GOT3 (cell line): ENCODE measurements at places on chromosomes 7 and 10.

- DNase-seq: no peak
Measured at GRCh38 chr7:41130086-41130485, 572.8 kb downstream of the INHBA start.

- DNase-seq: no peak
Measured at GRCh38 chr7:41297166-41297565, 405.7 kb downstream of the INHBA start.

DNA sequence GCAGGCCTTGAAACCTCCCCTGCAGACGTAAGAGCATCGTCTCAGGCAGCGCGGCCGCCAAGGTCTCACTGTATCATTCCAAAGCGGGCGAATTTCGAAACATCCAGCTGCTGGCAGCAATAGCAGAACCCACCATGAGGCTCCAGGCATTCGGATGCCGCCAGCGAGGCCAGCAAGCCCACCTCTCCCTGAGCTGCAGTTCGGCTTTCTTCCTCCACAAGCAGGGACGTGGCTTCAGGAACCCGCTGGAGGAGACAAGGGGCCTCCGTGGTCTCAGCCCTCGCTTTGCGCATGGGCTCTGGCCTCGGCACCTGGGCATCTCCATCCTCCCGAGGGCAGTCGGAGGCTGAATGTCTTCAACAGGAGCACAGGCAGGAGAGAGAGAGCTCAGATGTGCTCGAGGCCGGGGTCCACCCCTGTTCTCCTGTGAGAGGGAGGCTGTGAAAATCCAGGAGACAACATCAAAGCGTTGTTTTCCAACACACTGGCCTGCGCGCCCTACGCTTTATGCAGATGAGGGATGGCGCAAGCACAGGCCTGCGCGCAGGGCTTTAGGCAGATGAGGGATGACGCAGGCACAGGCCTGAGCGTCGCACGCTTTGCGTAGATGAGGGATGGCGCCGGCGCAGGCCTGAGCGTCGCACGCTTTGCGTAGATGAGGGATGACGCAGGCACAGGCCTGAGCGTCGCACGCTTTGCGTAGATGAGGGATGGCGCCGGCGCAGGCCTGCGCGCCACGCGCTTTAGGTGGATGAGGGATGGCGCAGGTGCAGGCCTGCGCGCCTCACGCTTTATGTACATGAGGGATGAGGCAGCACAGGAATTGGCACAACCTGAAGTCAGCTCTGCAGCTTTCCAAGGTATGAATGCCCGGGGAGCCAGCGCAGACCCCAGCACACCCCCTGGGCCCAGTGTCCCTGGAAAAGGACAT is 103.2 kb downstream of the WDR37 start:
- DNase-seq: no peak

- no peak for DNase-seq
Measured at GRCh38 chr7:92633211-92633906, 43.2 kb upstream of the FAM133B start.

DNA sequence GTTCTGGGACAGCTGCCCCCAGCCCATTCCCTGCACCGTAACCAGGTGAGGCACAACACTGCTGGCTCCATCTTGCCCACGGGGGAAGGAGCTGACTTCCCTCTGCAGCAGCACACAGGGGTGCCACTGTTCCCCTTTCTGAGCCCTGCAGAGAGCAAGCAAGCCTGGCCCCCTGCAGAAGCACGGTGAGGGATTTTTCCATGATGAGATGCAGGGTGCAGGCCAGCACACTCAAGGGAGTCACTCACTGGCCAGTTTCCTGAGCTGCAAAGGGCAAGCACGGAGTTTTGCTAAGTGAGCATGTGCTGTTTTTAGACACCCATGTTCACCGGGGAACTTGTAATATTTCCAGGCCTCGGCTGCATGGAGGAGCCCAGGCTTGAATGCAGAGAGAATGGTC is 176.6 kb downstream of the PIP4K2A start:
- no peak for DNase-seq

DNA sequence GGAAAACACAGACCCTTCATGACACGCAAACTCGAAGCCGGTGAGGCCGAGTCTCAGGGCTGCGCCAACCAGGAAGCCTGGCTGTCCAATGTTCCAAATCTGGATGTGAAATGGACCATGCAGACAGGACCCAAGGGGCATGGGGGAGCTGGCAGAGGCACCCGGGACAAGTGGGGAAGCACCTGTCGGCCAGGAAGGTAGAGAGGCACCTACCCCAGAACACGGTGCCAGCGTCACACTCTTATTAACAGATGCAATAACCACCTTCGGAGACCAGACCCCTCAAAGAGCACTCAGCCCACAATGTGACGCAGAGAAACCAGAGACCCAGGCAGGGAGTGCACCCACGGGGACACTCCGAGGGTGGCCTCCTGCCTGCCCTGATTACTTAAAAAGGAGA is 88.3 kb upstream of the PDGFA start:
- DNase-seq: no peak

- no peak for DNase-seq
Measured at GRCh38 chr10:20202337-20202736, 386.1 kb downstream of the PLXDC2 start.

- no peak for DNase-seq
Measured at GRCh38 chr10:121313119-121313875, 284.9 kb downstream of the FGFR2 start.

DNA sequence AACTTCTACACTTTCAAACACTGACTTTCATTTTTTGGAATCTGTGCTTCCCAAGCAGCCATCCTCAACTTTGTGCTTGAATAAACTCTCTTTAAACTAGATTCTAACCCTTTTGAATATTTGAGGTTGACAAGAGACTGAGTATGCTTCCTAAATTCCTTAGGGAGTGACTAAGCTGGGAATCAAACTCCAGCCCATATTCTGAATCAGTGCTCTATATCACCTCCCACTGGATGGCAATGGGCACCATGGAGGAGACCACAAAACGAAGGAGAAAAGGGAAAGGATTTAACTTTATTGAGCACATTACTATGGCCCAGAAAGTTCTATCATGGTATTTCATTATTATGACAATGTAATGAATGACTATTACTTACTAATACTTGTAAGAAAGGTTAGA is 17.2 kb upstream of the SLC26A4 start:
- DNase-seq: no peak

DNA sequence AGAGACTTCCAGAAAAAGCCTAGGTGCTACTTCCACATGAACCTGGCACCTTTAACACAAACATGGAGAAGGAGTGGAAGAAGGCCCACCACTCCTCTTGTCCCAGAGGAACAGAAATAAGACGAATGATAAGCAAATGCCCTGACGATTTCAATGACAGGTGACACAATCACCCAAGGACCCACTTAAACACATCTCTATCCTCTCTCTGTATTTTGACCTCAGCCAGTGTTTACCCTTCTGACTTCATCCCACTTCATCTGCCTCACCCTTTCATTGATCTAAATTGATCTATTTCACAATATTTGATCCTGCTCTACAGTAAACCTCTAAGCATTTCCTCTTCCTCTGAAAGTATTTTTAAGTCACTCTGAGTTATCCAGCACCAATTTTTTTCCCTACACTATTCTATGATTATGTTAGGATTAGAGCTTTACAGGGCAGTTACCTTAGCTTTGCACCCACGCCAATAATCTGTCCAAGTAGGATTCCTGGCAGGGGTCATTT is 9.1 kb downstream of the GOT1 start:
- no peak for DNase-seq

DNA sequence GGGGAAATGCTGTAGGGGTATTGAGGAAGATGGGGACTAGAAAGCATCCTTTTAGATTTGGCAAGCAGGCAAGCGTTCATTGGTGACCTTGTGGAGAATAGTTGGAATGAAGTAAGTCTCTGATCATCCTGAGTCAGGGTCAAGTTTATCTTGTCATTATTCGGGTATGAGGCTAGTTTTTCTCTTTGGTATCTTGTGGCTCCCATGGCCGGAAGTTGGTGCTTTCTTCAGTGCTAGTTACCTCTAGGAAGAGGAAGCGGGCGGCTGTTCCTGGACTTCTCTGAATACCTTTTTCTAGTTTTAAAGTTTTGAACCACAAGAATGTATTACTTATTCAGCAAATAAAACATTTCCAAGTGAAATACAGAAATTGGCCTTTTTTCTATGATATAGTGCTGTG is 9.2 kb downstream of the CREM start:
- no peak for DNase-seq

DNA sequence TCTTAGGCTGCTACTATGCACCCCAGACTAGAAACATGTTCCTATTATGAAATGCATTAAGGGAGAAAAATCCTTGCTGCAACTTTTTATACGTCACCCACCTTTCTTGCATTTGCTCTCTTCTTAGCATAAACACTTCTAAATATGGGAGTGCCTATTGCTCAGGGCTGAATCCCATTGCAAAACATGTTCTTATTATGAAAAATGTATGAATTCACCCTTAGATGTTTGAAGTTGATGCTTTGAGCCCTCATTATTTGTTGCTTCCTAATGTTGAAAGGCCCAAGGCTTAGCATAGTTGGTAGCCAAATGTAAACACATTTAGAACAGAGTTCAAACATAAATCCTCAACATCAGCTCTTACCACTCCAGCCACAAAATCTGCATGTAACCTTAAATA is 52.8 kb downstream of the BMPER start:
- no peak for DNase-seq

- no peak for DNase-seq
Measured at GRCh38 chr7:7548407-7548806, 12.7 kb upstream of the COL28A1 start.

DNA sequence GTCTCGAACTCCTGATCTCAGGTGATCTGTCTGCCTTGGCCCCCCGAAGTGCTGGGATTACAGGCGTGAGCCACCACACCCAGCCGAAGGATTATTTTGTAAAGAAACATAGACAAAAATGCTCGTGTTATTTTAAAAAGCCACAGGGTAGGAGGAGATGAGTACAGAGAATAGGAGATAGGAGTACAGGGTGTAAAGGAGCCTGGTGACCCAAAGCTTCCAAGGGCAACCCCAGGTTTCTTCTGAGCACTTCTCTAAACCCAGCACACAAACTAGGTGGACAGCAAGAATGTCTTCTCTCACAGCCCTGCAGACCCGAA is 54.7 kb downstream of the ZNF467 start:
- no peak for DNase-seq

GRCh38 chr7:78197447-78197846 is 398.9 kb downstream of the PHTF2 start:
- DNase-seq: no peak

DNA sequence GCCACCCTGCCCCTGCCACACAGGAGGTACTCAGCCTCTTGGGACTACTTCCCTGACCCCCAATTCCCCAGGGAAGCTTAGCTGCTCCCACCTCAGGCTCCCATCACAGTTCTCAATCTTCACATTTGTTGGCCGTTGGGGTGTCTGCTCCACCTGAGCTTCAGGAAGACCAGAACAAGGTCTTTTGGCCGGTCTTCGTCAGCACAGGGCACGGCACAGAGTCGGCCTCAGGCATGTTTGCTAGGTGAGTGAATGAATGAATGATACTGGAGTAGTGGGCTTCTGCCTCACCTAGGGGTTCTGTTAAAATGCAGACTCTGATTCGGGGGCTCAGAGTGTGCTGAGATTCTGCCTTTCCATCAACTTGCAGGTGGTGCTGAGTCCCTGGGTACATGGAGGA is 20.3 kb downstream of the GPRIN2 start:
- no peak for DNase-seq

DNA sequence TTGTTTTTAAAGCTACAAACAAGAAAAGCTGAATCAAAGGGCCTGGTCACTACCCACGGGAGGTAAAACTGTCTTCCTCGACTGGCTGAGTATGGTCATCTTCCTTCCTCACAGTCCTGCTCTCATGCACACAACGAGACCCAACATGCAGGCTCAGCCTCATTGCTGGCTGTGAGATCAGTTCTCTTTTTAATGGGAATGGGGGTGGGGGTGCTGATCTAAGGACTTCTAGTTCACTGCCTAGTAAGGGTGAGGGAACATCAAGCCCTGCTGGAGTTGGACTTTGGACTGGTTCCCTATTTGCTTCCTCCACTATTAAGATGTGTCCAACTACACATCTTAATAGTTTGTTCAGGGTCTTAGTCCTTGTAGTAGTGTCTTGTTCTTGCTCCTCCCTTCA is 48.2 kb downstream of the ABCB4 start:
- no peak for DNase-seq

DNA sequence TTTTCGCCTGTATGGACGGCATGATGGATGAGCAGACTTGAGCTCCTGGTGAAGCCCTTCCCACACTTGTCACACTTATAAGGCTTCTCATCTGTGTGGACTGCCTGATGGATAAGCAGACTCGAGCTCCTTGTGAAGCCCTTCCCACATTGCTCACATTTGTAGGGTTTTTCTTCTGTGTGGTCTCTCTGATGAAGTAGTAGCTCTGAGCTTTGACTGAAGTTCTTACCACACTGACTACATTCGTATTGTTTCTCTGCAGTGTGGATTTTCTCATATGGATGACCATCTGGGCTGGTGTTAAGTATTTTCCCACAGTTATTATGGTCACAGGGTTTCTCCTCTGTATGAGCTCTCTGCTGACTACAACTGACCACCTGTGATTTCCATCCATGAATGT is 17.2 kb downstream of the ZNF239 start:
- no peak for DNase-seq

DNA sequence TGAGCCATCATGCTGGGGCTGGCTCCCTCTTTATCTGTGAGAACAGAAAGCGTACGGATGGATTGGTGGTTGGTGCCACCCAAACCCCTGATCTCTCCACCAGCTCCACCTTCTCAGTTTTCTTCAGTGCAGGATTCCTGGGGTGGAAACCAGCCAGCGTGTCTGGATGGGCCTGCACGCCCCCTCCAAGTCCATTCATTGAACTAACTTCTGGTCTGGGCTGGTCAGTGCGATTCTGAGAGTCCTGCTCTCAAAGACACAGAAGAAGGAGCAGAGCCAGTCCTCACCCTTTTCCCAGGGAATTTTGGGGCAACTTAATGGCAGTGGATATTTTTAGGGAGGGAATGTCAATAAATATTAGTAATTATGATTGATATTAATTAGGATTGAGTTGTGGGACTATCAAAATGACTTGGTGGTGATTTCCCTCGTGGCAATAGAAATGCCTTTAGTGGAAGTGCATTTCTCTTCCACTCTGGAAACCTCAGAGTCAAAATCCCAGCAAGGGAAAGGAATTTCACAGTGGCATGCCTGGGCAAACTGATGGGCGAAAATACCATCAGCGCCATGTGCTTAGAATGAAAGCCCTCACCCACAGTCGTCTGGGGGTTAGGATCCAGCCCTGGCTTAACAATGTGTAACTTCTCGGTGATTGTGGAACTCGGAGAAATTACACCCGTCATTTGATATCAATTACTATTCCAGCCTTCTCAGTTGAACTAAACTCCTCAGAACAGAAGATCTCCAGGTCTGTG is 69.3 kb upstream of the EEPD1 start:
- no peak for DNase-seq
